Activated T-cell treated with anti-CD3 and anti-CD28 coated beads, Interleukin-2, amount 50 U/mL, for 72 hours (primary cell): ENCODE measurements at places on chromosomes 7 and 10.
A peak's percentile ranks its signal among the peaks of the same experiment; 100 is the strongest.

DNA sequence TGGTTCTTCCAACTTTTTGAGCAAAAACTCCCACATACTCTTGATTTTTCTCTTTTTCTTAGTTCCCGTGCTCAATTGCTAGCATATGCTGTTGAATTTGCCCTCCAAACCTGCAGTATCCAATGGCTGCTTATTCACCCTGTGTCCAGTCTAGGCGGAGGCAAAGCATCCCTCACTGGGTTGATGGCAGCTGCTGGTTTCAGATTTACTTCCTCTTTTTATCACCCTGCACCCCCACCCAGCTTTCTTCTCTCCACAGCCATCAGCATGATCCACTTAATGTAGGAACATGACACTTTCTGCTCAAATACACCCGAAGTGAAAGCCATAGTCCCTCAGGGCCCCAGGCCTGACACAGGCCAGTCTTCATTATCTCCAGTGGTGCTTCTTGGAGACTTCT, 87.6 kb upstream of the ADARB2 start:
- DNase-seq, result no peak

- no peak for DNase-seq
Observed at GRCh38 chr7:116218747-116219146, 8.4 kb downstream of the TES start.

- no peak for DNase-seq
Observed at GRCh38 chr10:73253225-73253555, 746 bp upstream of the MRPS16 start.

GRCh38 chr10:51700228-51700817, 928 bp upstream of the CSTF2T start:
- peak; percentile 19 for DNase-seq

GRCh38 chr7:91749418-91749817, 131.1 kb downstream of the MTERF1 start:
- DNase-seq, result no peak

DNA sequence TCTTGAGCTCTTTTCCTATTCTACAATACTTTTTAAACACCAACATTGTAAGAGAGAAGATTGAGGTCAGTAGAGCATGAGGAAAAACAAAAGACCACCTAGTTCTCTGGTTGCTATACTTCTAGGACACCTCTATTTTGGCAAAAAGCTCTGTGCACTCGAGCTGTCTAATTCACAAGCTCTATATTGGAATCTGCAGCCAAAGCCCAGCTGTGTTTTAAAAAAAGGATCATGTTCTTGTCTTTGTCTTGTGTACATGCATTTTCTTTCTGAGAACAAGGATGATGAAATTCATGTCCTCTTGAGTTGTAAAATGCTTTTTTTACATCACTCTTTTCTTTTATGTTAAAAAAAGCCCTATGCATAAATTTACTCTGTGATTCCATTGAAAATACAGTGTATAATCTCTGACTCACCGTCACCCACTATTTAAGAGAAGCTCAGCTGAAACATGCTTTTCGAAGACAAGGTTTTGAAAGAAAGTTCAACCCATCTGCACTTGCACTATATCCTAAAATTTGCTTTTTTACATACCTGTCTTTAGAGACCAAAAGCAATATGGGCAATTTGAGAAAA, 215.5 kb upstream of the VSTM2A start:
- DNase-seq, result no peak

GRCh38 chr7:111558991-111559390, 3.3 kb downstream of the IMMP2L start:
- DNase-seq, result no peak

GRCh38 chr7:31690935-31691334, 3.9 kb downstream of the PPP1R17 start:
- no peak for DNase-seq

DNA sequence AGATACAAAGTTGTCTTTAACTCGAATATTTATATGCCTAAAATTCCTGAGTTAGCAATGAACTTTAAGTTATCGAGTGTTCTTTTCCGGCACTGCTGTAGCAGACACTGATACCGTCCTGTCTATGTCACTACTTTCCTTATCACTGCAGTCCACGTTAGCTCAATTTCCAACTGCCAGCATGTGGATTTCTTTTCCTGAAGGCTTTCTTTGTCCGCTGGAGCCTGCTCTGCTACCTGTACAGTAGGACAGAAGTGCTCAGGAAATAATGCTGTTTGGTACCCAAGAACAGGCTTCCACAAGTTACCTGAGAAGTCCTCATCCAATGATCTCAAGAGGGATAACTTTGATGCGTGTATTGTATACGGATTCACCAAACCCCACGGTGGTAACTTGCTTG, 329.4 kb downstream of the NXPH1 start:
- no peak for DNase-seq
